ENCODE measurements at places on chromosomes 16 and 17. TPM values are rescaled to one million over a fixed set of nuclear protein-coding genes. Genes with fewer than 3 reads are reported as not detected.

- peak; percentile 75 for DNase-seq
These were observed 18.9 kb upstream of the P2RX1 start for GRCh38 chr17:3935140-3935542.

GRCh38 chr17:2704890-2705248 lies 6.7 kb downstream of the CLUH start:
- no peak for DNase-seq

DNA sequence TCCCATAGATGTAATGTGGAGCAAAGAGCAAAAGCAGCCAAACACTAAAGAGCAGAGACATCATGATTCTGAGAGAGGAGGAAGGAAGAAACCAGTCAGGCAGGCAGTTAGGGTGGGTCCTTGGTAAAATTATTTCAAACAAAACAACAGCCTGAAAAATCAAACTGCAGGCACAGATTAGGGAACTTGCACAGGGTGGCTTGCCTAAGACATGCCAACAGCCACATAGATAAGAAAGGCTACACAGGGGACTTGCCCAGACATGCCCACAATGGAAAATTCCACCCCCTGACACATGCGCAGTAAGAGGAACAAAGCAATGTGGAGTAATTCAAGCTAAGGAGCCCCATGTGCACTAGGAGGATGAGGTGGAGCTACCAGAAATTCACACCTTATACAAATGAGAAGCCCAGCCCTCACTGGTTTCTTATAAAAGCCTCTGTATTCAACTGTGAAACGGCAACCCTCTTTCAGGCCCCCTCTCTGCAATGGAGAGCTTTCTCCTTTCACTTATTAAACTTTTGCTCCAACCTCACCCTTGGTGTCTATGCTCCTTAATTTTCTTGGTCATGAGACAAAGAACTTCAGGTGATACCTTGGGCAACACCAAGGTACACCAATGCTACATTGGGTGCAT lies 7.3 kb upstream of the GAS7 start:
- DNase-seq, result no peak

DNA sequence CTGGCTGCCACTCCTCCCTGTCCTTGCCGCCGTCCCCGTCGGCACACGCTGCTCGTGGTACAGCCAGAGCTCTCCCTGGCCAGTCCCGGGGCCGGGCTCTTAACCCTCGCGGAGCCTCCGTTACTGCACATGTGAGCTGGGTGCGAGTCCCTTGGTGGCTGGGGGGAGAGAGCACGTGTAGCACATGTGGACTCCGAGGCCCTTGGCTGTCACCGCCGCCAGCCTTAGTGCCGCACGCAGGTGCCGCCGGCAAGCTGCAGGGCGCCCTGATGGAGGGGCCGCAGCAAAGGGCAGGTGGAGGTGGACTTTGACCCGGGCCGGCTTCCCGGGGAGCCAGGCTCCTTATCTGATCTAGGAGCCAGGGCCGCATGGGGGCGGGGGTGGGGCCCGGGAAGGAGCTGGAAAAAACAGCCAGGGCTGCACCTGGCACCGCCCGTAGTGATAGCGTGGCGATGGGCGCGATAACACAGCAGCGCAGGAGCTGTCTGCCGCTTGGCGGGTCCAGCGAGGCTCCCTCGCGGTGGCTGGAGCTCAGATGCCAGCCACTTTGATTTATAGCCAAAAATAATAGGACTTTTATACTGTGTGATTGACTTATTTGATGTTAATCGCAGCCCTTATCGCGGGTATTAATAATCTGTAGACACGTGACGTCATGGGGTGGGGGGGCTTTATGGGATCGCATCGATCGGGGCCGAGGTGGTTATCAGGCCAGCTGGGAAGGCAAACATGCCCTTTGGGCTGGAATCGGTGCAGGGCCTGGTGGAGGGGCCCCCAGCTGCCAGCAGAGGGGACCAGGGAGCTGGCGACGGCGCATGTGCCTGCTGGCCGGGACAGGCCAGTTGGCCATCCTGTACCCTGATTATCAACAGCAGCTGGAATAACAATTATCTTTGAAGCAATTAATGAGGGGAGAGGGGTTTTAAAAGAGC lies 35.1 kb downstream of the ZFPM1 start:
- no peak for DNase-seq

- peak; percentile 85 for DNase-seq
These were observed 56.4 kb downstream of the CMIP start for GRCh38 chr16:81500833-81501521.

DNA sequence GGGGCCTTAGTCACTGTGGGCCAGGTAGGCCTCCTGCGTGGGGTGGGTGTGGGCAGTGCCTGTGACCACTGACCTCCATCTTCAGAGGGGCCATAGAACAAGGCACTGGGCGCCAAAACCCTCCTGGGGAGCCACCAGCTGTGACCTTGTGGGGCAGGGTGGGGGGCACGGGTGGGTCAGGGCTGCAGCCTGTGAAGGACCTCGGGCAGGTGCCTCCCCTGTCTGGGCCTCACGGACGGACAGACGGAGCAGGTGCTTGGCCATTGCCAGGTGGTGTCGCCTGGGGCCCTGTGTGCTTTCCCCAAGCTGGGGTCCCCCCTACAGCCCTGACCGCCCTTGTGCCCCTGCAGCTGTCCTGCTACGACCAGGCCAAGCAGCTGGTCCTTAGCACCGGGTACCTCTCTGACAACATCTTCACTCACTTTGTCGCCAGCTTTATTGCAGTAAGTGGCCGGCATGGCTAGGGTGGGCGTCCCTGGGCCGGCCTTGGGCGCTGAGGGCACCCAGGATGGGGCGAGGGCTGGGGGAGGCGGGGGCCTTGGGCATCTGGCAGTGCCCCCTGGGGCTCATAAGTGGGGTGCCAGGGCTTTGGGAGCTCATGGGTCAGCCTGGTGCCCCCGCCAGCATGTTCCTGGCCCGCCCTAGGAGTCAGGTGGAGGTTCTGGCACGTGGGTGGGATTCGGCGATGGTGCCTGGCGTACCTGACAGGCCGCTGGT lies 5.1 kb downstream of the SLC25A10 start:
- no peak for DNase-seq

DNA sequence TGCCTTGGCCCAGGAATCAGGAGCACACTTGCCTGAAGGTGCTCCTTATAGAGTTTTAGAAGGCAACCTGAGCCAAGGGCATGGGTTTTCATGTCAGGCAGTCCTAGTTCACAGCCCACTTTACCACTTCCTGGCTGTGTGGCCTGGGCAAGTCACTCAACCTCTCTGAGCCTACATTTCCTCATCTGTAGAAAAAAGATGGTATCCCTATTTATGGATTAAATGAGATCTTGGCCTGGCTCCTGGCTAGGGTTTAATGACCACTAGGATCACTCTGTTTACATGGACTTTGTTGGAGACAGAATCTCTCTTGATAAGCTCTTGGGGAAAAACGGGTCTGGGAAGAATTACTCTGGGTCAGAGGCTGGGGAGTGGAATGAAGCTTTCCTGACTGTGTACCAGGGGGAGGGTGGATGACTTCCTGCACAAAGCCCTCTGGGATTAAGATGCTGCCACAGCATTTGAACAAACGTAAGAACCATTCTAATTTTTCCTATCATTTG lies 2.3 kb downstream of the MT2A start:
- no peak for DNase-seq

DNA sequence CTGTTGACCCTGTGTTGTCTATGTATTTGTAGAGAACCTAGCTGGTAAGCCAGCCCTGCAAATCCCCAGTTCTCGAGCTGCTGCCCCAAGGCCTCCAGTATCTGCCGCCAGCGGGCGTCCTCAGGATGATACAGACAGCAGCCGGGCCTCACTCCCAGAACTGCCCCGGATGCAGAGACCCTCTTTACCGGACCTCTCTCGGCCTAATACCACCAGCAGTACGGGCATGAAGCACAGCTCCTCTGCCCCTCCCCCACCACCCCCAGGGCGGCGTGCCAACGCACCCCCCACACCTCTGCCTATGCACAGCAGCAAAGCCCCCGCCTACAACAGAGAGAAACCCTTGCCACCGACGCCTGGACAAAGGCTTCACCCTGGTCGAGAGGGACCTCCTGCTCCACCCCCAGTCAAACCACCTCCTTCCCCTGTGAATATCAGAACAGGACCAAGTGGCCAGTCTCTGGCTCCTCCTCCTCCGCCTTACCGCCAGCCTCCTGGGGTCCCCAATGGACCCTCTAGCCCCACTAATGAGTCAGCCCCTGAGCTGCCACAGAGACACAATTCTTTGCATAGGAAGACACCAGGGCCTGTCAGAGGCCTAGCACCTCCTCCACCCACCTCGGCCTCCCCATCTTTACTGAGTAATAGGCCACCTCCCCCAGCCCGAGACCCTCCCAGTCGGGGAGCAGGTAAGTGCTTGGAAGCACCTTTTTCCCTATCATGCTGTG lies 23.1 kb upstream of the CDC6 start:
- no peak for DNase-seq

GRCh38 chr17:12545877-12546513 lies 119.7 kb upstream of the MYOCD start:
- peak; percentile 4 for DNase-seq

GRCh38 chr17:16971458-16972338 lies at the start of gene TNFRSF13B:
TNFRSF13B (minus strand) TSS chr17:16972118; CDS start chr17:16972075, 43 bp downstream.
- no peak for DNase-seq

DNA sequence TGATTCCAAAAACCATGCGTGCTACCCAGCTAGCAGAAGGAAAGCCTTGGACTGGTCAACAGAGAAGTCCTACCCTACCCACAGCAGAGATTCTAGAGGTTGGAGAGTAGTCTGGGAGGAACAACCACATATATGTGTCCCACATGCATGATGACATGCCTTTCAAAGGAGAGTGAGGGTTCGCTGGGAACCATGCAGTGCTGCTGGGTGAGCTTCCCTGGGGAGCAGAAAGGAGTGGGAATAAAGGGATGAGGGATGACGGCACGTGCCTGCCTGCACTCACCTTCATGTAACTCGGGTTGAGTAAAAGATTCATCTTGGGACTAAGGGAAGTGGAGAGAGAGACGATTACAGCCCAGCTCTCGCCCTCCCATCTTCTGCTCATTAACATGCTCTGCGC lies 9.8 kb downstream of the CPSF4L start:
- DNase-seq, result no peak

- no peak for DNase-seq
These were observed 129.3 kb upstream of the AXIN2 start for GRCh38 chr17:65690626-65691310.

Gene NT5M
- 3.0 TPM for total RNA-seq

Gene CDRT15L2
- not detected for total RNA-seq

Gene PLLP
- 3.1 TPM for total RNA-seq

DNA sequence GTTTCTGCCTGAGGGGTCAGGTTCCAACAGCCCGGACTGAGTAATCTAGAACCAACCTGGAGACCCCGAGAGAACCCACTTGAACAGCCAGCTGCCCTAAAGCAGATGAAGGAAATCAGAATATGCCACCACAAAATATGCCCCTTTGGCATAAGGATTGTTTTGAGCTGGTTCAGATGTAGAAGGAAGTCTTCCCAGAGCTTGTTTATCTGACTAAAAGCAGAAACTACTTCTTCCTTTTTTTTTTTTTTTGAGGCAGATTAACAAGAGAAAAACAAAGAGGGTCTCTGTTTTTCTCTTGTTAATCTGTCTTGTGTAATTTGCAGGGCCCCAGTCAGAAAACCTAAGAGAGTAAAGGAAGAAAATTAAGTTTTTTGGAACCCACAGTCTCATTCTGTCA lies 53.0 kb downstream of the PECAM1 start:
- no peak for DNase-seq

Gene KRTAP4-5
- not detected for total RNA-seq

- no peak for DNase-seq
These were observed 20.9 kb downstream of the FCSK start for GRCh38 chr16:70475054-70475871.

DNA sequence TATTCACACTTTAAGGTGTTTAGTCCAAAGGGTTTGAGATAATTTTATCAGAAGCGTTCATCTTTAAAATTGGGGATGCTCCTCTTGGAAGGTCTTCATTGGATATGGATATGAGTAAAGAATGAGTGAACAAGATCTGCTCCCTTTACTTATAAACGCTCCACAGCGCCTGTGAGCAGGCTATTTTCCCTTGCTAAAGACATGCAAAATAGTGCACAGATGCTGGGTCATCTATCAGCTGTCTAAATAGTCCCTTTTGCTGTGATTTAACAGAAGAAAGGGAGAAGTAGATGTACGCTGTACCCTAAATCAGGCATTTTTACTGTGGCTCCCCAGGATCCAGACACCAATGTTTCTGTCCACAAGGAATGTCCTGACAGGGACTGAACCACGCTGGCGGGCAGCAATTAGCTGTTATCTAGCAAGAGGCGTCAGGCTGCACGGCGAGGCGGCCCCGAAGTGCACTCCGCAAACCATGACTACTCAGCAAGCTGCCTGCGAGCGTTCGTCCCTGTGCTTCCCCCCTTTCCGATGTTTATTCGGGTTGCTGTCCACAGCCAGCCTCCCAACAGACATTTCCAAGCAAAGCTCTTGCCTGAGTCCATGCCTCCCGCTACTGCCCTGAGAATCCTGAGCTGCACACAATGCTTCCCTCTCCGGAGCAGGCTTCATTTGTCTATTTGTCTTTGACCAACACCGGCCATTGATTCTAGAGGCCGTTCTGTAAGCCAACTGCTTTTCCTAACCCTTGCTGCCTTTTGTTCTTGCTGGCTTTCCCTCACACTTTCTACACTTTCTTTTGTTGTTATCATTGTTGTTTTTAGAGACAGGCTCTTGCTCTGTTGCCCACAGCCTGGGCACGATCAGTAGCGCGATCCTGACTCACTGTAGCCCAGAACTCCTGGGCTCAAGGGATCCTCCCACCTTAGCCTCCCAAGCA lies 55.7 kb upstream of the CNEP1R1 start:
- no peak for DNase-seq

DNA sequence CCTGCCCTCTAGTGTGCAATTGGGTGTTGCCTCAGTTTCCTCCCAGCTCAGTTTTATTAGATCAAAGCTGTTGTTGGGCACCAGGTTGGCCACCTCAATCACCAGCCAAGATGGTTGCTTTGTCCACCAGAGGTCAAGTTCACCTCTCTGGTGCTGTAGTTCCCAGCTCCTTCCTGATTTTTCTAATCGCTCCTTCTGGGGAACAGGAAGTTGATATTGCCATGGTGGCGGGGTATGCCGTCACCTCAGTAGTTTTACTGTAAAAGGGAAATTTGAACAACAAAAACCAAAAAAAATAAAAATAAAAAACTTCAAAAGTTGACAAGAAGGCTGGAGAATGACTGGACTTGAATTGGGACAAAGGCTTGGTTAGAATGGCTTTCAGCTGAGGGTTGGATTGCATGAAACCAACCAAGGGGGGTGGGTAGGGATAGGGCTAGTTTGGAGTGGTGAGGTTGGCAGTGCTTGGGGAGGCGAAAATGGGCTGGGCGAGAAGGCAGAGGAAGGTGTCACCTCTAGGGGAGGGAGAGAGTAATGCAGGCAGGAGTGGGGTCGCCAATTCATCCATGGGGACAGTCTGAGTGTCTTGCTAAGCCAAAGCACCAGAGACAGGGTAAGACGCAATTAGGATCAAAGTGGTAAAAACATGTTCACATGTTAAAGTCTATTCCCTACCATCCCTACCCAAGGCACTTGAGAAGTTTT lies 6.2 kb downstream of the EFNB3 start:
- DNase-seq, result no peak

Gene KRT40
- not detected for total RNA-seq

Gene GRAP
- total RNA-seq, result 43.6 TPM

DNA sequence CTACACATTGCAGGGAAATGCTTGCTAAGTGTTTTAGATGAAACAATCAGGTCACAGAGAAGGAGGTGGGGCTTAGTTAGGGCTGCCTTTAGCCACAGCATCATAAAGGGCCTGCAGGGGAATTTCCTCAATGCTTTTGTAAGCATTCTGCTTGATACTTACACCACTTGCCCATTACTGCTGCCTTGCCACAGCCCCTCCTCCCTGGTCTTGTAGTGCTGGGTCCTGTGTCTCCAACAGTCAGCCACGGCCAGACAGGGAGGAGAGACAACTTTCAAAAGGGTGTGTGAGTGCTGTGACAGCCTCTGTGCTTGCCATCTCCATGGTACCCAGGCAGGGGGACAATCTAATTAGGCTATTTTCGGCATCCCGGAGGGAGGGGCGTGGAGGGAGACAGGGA lies 111.2 kb downstream of the SHISA9 start:
- DNase-seq, result no peak

Gene G6PC1
- not detected for total RNA-seq

All from endothelial cell of umbilical vein (primary cell).